Bladder microvascular endothelial cell (primary cell): ENCODE measurements at places on chromosomes 13 and 19. TPM values are rescaled to one million over a fixed set of nuclear protein-coding genes. Genes with fewer than 3 reads are reported as not detected.

PBX4 gene
- total RNA-seq, result 0.06 TPM in 1 of 2 replicates, not detected in the other

TGFB1 gene
- total RNA-seq, result 11.0 and 55.1 TPM in 2 replicates

CRX gene
- under 0.01 TPM in 1 of 2 replicates, not detected in the other for total RNA-seq

ZNF8 gene
- 2.6 and 5.2 TPM in 2 replicates for total RNA-seq

RNF113B gene
- total RNA-seq, result not detected in 2 replicates

ZNF610 gene
- 1.3 and 3.2 TPM in 2 replicates for total RNA-seq

RUBCNL gene
- not detected in 2 replicates for total RNA-seq

CERS1 gene
- 1.3 and 5.7 TPM in 2 replicates for total RNA-seq

LIPE gene
- total RNA-seq, result 8.7 and 9.4 TPM in 2 replicates

PSG4 gene
- 0.65 TPM in 1 of 2 replicates, not detected in the other for total RNA-seq

PTGIR gene
- total RNA-seq, result 0.06 and 0.16 TPM in 2 replicates

LRRC63 gene
- total RNA-seq, result under 0.01 and 0.13 TPM in 2 replicates

TYROBP gene
- not detected in 2 replicates for total RNA-seq

POSTN gene
- total RNA-seq, result 21.1 and 32.4 TPM in 2 replicates

GRIN3B gene
- 0.50 and 0.97 TPM in 2 replicates for total RNA-seq

KLK15 gene
- not detected in 2 replicates for total RNA-seq

FLT3LG gene
- 1.3 and 2.0 TPM in 2 replicates for total RNA-seq

ZNF546 gene
- total RNA-seq, result 2.6 and 7.9 TPM in 2 replicates

ERICH4 gene
- not detected in 2 replicates for total RNA-seq

VSTM2B gene
- not detected in 2 replicates for total RNA-seq

TIMM29 gene
- 22.3 and 26.2 TPM in 2 replicates for total RNA-seq
